Inflammatory macrophage treated with lipopolysaccharide for 1 hour (primary cell): ENCODE measurements at places on chromosomes 16 and 17.
A peak's percentile ranks its signal among the peaks of the same experiment; 100 is the strongest.

DNA sequence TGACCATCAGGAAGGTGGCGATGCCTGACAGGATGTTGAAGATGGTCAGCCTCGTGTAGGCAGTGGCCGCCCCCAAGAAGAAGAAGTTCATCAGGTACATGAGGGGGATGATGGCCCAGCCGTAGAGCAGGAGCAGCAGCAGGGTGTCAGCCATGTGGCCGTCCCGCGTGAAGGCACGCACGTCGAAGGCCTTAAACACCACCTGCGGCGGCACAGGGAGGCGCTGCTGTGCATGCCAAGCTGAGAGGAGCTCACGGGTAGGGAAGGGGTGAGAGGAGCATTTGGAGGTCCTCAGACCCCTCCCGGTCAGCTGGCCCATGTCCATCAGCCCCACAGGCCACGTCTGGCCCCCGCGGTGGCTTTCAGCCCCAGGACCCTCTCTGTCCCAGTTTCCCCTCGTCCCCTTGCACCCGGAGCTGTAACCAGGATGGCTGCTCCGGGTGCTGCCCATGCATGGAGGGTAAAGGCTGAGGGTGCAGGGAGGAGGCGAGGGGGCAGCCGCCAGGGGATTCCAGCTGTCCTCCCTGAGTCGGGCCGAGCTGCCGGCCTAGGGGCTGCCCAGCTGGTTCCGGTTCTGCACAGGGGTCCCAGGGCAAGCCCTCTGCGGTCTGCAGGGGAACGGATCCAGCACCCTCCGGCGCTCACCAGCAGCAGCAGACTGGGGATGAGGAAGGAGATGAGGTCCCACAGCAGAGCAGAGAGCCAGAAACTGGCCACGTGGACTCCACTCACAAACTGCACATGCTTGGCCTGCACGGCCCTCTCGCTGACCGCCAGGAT is 17.1 kb upstream of the RNPS1 start:
- DNase-seq = no peak

DNA sequence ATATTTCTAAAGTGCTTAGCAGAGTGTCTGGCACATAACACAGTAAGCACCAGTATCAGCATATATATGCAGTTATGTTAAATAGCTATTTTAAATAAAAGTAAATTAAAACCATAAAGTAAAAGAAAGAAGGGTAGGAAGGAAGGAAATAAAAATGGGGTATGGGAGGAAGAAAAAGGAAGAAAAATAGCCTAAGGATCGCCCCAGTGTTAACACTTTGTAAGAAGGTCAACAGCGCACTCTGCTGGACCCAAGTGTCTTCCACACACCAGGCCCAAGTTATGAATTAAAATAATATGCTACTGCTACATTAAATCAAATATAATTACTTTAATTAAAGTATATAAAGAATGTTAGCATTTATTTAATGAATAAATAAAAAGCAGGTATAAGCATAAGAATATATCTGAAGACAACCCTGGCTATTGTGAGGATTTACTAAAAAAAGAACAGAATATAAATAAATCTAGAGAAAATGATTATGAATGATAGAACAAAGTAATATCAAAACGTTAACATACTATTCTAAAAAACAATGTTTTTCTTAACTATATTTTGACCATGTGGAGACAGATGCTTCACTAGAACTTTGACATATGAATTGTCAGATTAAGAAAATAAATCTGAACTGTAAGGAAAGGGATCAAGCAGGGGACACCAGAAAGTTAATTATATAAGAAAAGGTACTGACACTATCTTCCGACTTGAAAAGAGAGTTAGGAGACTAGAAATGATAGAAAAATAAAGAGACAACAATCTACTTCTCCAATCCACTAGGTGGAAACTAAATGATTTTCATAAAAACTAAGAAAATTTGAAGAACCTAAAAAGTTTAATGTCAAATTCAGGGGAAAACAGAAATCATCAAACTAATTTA is 25.9 kb downstream of the BRIP1 start:
- peak; percentile 26 for DNase-seq

- peak; percentile 5 for DNase-seq
Observed at GRCh38 chr17:69430488-69430887, 16.0 kb downstream of the MAP2K6 start.

GRCh38 chr17:29031488-29031887 is 11.5 kb upstream of the PIPOX start:
- peak; percentile 33 for DNase-seq

GRCh38 chr16:79980650-79981521 is 380.3 kb upstream of the MAF start:
- no peak for DNase-seq

GRCh38 chr16:78298986-78299385 is 199.5 kb downstream of the WWOX start:
- DNase-seq = no peak

- DNase-seq = no peak
Observed at GRCh38 chr16:2143878-2144485, 4.4 kb upstream of the RAB26 start.

GRCh38 chr17:74281799-74282198 is 7.8 kb downstream of the DNAI2 start:
- DNase-seq = no peak

- DNase-seq = no peak
Observed at GRCh38 chr16:83441517-83441916, 366.3 kb upstream of the HSBP1 start.

DNA sequence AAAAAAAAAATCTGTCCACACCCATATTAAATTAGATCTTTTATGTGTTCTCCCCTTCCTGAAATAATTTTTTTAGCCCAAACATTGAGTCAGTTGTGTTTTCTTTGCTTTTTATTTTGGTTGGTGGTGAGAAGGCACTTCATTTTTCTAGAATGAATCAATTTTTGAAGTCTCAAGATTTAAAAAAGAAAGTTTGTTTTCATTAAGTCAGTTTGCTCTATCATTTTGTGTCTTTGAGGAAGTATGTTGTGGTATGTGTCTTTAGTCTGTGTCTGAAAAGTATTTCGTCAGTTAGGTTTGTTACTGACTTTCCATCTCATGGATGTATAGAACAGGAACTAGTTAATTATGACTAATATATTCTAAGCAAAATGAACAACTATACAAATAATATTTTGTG is 3.8 kb downstream of the IGF2BP1 start:
- DNase-seq = peak; percentile 60

- DNase-seq = no peak
Observed at GRCh38 chr17:5629128-5629527, 44.8 kb upstream of the NLRP1 start.

DNA sequence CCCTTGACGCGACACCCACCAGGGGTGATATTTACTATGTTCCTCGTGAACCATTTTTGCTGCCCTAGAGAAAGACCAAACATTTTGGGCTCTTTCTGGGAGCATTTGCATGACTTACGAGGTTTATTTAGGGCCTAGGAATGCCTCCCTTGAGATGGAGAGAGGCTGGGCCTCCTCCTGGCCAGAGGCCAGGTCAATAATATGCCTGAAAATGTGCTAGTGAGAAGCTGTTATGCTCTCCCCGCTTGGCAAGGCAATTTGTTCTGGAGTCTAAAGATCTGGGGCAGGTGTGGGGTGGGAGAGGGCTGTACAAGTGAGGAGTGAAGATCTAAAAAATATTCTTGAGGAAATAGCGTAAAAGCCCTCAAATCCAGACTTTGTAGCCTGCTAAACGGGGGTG is 587.3 kb upstream of the CDH5 start:
- no peak for DNase-seq

DNA sequence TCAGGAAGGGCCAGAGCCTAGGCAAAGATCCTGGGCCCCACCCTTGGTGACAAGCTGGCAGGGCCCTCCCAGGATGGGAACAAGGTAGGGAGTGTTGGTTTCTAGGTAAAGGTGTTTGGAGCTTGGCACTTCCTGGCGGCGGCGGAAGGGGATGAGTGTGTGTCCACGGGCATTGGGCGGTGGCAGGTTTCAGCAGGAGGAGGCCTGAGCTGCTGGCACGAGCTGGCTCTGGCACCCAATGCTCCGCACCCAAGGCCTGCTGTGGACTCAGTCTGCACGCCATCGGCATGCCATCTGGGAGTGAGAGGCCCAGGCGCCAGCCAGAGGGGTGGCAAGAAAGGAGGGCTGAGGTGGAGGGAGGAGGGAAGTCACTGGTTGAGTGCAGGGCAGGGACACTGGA is 46.9 kb upstream of the TAC4 start:
- DNase-seq = no peak
